Aortic smooth muscle cell (primary cell): ENCODE measurements at places on chromosomes 5 and 9. TPM values are rescaled to one million over a fixed set of nuclear protein-coding genes. Genes with fewer than 3 reads are reported as not detected.

The SLC6A7 gene
- total RNA-seq = 0.06 TPM in 1 of 2 replicates, not detected in the other

The NR2F1-AS1 gene
- 9.8 and 14.6 TPM in 2 replicates for total RNA-seq

The UGT3A2 gene
- total RNA-seq = not detected in 2 replicates

The SPATA31A3 gene
- not detected in 2 replicates for total RNA-seq

The KIF24 gene
- total RNA-seq = 2.1 and 2.9 TPM in 2 replicates

The EIF4E1B gene
- total RNA-seq = not detected in 2 replicates

The LECT2 gene
- total RNA-seq = not detected in 2 replicates

The ST8SIA4 gene
- total RNA-seq = 0.19 and 0.26 TPM in 2 replicates

The CLIC3 gene
- total RNA-seq = 4.8 and 5.2 TPM in 2 replicates

The IRX4 gene
- under 0.01 TPM in 1 of 2 replicates, not detected in the other for total RNA-seq

The NMUR2 gene
- total RNA-seq = not detected in 2 replicates

The ACTBL2 gene
- 0.06 TPM in 1 of 2 replicates, not detected in the other for total RNA-seq

The CBY3 gene
- 0.12 TPM in 1 of 2 replicates, not detected in the other for total RNA-seq

The LCN10 gene
- not detected in 2 replicates for total RNA-seq

The PCSK5 gene
- 7.1 and 9.4 TPM in 2 replicates for total RNA-seq

The NDUFS6 gene
- 38.5 and 47.4 TPM in 2 replicates for total RNA-seq

The CREB3 gene
- 79.8 and 82.0 TPM in 2 replicates for total RNA-seq

The RNF208 gene
- total RNA-seq = 0.40 and 0.50 TPM in 2 replicates

The NFX1 gene
- total RNA-seq = 19.9 and 24.0 TPM in 2 replicates

The FAM200C gene
- 3.0 and 3.7 TPM in 2 replicates for total RNA-seq

The CPLANE1 gene
- total RNA-seq = 16.8 and 19.7 TPM in 2 replicates

The AJM1 gene
- total RNA-seq = 1.1 TPM in 2 replicates
